ENCODE measurements at places on chromosomes 3 and 15.

GRCh38 chr3:12663401-12663935, 449 bp downstream of the RAF1 start:
- peak; percentile 65 for DNase-seq

DNA sequence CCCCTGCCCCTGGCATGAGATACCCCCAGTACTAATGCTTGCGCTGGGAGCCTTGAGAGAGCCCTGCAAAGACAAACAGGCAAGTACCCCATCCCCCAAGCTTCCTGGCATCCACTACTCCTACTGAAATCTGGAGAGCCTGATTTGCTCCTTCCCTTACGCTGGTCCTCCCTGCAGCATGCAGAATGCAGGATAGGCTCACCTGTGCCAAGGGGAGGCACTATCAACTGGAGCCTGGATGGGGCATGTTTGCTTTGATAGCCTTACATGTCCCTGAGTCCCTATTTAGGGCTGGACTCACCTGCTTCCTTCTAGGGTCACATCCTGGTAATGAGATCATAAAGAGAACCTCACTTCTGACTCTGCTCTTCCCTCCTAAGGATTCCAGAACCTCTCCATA, 42.9 kb downstream of the RAB11A start:
- DNase-seq: no peak

DNA sequence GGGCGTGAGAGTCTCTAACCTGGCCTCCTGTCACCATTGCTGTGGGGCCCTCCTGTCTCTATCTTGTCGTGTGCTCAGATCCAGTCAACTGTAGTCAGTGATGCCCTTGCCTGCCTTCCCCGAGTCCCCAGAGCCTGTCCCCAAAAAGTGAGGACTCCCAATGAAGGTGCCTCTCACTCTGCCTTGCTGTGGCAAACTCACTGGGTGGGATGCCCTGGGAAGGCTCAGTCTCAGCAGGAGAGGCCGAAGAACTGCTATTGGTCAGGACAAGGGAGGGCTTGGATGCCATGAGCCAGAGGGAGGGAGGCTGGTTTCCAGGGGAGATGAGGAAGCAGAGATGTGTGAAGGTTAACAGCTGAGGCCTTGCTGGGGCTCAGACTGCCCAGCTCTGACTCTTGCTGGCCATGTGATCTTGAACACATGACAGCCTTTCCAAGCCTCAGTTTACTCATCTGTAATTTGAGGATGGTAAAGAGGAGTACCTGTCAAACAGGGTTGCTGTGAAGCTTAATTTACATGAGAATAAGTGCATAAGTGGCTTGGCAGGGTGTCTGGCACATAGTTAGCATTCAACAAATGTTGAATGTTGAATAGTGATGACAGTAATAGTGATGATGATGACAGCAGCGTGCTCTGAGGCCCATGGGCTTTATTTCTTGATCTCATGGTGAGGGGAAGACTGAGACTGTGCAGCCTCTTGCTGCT, 8.2 kb downstream of the KY start:
- DNase-seq: no peak

DNA sequence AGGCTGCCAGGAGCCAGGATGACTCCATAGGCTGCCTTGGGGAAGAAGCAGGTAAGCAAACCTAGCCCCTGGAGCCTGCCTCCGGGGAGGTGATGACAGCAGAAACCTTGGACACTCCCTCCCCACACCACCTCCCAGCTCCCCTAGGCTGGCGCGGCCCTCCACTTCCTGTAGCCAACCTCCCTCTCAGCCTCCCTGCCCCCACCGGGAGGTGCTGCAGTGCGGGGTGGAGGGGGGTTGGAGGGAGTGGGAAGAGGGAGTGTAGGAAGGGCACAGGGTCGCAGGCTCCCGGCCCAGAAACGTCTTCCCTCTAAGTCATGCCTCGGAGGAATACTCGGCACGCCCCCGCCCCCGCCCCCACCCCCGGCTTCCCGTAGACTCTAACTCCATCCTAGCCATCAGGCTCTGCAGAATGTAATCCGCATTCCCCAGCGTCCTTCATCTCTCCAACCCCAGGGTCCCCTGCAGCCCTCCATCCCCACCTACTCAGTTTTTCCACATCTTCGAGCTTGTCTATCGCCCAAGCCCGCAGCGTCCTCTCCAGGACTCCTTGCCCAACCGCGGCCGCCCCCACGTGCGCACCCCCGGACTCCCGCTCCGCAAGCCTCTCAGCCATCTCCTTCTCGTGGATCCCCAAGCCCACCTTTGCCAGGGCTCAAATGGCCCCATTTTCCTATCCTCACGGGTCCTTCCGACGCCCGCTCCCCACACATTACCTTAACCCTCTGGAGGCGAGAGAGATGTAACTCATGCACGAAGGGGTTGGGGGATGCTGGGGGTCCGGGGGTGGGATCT, 528 bp downstream of the LPCAT4 start:
- peak; percentile 42 for DNase-seq

GRCh38 chr3:149131589-149131988, 2.2 kb downstream of the HPS3 start:
- no peak for DNase-seq

DNA sequence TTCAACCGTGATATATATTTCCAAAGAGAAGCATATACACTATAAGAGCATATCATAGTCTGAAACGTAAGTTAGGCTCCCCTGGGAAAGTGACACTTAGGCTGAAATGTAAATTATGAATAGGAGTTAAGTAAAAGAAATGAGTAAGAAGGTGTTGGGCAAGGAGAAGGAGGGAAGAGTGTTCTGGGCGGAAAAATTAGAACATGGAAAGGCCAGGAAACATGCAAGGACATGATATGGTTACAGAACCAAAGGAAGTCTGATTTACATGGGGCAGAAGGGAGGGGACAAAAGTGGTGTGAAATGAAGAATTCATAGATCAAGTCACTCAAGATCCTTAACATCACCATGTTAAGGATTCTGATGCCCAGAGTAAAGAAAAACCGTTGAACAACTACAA, 75.2 kb downstream of the SCAPER start:
- no peak for DNase-seq

DNA sequence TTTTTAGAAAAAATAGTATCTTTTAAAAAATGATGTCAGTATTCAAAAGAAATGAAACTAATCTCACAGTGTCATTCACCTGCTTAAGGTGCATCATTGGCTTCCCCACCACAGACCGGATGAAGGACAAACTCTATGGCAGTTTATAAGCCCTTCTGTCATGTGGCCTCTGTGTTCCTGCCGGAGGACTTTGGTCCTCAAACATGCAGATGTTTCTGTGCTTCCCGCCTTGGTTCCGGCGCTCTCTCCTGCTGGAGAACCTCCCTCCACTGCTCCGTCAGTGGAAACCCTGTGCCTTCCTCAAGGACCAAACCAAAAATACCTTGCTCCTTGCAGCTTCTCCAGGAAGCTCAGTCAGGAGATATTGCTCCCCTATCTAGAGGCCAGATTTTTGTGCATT, 326.3 kb downstream of the UACA start:
- DNase-seq: no peak

GRCh38 chr3:36907911-36908646, 36.8 kb downstream of the TRANK1 start:
- peak; percentile 55 for DNase-seq

GRCh38 chr3:176193032-176193730, 1004.1 kb downstream of the TBL1XR1 start:
- DNase-seq: no peak

- no peak for DNase-seq
Measured at GRCh38 chr3:50264383-50264963, 4.5 kb upstream of the SEMA3B start.

Measured in germinal center (tissue), 1 donor.